Hypothalamus (tissue), 51 donors: ENCODE measurements at places on chromosomes 7 and 10.

DNA sequence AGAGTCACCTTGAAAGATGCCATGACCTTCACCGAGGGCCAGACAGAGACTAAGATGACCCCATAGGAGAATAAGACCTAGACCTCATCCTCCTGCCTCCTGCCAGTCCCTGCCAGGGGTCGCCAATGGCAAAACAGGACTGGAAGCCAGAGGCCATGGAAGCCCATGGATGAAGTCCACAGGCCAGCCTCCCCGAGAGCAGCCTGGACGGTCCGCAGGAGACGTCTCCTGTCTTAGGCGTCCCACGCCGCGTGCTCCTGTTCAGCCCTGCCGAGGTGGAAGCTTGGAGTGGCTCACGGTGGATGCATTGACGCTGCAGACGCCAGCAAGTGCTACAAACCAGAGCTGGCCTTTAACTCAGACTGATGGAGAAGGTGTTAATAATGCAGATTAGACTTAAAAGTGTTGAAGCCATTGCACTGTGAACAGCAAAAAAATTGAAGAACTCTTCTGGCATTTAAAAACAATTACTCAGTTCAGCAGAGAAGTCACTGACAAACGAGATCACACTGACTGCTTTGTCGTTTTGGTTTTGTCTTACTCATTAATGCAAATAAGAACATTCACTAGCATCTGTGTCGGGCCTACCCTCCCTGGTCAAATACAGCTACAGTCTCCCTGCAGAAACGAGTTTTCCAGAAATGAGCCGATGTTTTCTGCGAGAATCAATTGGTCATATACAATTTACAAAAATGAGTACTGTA lies 38.1 kb upstream of the FAM20C start:
- DNase-seq = peak; percentile 8

DNA sequence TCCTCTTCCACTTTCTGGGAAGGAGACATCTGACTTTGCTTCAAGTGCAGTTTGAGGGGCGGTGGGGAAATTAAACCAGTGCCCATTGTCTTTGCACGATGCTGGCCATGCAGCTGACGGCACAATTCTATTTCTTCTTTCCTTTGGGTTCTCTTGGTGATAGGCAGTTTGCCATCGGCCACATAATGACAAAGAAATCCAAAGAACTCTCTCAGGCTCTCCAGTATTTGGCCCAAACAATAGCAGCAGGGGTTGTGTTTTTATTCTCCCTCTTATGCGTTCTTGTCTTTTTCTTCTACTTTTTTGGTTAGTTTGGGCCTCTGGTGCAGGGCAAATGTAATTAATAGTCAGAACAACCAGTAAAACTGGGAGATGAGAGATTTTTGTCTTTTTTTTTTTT lies 147.0 kb downstream of the EMX2 start:
- DNase-seq = no peak

DNA sequence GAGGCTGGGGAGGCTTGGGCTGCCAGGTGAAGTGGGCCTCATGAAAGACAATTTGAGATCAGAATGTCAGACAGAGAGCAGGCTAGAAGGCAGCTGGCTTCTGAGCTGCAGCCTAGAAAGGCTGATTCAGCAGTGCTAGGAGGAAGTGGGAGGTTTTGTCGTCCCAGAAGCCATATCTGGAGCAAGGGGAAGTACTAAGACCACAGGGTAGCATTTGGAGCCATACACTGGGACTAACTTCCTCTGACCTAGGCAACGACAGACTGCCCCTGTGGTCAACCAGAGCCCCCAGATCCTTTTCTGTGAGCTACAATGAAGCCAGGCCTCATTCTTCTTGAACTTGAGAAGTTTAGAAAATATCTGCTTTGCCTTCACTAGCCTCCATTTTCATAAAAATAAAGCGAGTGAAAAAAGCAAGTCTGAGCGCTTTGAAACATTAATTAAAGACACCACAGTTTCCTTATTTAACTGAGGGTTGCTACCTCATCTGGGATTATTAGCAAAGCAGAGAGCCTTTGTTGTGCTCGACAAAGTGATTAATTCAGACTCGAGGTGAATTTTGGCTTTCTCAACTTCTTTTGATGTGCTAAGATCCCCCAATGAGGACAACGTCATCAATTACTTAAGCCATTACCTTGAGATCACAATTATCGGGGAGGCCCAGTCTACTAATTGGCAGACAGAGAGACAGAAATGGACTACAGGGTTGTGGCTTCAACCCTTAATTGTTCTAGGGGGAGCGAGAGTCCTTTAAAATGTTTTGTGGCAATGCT lies 26.6 kb downstream of the TBXAS1 start:
- peak; percentile 16 for DNase-seq

- DNase-seq = no peak
Measured at GRCh38 chr7:103989785-103990767, 618 bp upstream of the RELN start.

DNA sequence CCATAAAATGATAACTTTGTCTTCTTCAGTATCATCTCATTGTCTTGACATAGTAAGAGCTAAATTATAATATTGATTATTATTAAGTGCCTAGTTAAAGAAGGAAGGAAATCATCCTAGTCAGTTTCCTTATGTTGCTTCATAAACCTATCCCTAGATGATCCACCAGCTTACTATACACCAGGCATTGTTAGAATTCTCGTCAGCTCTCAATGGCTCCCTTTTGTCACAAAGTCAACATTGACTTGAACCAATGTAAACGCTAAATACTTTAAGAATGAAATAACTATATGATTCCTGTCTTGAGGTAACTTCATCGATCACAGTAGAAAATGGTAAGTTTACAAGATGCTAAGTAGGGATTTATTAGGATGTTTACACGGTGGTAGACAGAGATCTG lies 1162.9 kb downstream of the CNTNAP2 start:
- no peak for DNase-seq

GRCh38 chr7:127671341-127671740 lies 19.3 kb downstream of the SND1 start:
- no peak for DNase-seq

DNA sequence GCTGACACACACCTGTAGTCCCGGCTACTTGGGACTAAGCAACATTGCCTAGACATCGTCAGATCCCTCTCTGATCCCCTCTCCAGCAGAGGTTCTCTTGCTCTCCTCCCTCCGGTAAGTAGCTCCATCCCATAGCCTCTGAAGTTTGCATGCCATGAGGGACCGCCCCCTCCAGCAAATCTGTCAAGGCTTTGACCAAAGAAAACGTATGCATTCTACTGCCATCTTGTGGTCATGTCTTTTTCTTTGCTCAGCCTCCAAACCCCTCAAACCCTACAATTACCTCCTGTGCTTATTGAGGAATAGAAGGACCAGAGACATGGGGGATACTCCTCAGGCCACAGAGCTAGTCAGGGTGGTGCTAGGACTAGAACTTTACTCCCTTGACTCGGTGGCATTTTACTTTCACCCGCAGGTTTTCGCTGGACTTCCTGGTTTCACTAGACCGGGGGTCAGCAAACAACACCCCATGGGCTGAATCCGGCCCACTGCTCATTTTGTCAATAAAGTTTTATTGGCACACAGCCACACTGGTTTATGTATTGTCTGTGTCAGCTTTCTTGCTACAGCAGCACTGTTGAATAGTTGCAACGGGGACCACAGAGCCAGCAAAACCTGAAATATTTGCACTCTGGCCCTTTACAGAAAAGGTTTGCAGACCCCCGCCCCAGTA lies 202.6 kb upstream of the FOXK1 start:
- no peak for DNase-seq

- peak; percentile 17 for DNase-seq
Measured at GRCh38 chr10:78252286-78252685, 218.6 kb downstream of the RPS24 start.

DNA sequence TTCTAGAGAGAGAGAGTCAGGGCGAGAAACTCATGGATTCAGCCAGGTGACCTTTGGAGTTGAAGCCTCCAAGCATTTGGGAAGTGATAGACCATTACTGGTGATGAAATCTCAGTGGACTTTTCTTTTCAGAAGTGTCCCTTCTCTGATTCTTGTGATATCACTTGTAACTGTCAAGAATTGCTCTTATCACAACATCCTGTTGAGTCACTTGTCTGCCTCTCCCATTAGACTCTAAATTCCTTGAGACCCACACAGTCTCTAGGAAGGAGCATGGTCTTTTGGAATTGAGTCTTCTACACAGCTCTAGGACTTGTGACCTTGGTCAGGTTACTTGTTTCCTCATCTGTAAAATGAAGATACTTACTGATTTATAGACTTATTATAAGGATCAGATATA lies 81.0 kb downstream of the CFAP58 start:
- no peak for DNase-seq

GRCh38 chr10:75000748-75001321 lies 110.6 kb upstream of the SAMD8 start:
- DNase-seq = no peak

GRCh38 chr10:30018496-30018895 lies 40.9 kb downstream of the JCAD start:
- no peak for DNase-seq

DNA sequence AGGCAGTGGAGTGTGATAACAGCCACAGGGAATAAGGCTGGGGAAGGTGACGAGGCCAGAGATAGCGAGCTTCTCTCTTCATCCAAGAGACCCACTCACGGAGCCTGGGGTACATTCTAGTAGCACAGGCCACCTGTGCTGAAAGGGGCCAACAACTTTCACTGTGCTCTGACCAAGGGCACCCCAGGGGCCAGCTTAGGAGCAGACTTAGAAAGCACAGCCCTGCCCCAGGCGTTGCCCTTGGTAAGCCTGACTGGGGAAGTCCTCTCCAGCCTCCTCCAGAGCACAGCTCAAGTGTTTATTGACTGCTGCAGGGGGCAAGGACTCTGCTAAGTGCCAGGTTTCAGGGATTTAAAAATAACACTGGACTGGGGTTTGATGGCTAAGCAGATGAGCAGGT lies 44.7 kb downstream of the EBF3 start:
- no peak for DNase-seq

DNA sequence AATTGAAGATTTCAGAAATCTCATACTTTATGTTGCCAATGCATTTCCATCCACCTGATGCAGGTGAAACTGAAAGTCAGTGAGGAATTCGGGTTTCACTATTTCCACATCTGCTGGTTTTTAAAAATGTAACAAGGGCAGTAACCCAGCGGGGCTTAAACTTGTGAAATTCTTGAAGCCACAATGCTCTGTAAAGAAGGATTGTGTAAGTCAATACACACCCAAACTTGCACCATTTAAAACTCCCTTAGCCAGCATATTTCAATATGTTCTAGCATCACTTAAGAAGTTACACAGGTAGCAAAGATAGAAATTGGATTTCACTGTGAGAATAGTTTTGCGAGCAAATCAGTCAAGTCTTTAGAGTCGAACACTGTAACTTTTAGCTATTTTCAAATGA lies 386.1 kb downstream of the PLXDC2 start:
- DNase-seq = no peak

- DNase-seq = no peak
Measured at GRCh38 chr10:130160775-130161174, 24.6 kb downstream of the GLRX3 start.

- DNase-seq = no peak
Measured at GRCh38 chr10:34254596-34254995, 560.5 kb downstream of the PARD3 start.

DNA sequence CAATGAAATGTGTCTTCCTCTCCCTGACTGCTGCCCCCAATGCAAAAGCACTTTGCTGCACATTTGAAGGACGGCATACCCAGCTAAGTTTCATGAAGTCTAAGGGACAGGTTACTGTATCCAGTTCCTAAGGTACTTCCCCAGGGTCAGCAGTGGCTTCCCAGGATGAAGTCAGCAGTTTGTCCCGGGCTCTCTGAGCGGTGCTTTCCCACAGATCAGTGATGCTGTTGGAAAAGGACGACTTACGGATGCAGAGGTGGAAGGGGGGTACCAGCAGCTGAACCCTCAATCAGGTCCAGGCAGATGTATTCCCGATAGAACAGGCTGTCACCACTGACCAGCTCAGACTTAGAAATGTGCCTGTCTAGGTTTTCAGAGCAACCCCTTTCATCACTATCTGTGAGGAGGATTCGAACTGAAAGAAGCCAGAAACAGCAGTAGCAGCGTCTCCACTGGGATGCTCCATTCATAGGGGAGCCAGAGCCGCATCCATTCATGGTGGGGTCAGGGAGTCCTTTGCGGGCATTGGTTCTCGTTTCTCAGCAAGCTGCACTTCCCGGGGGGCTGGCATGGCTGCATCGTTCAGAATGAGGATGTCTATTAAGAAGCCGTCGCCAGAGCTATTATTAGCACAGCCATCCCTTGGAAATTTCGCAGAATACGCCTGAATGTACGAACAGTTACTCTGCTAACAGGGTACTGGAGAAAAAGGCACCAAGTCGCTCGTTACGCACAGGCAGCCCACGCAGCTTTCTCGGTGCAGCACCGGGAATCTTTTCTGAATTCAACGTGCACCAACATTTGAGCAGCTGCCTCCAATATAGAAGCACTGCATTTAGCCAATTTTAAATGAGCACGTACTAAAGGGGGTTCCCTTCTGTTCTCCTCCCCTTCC lies 303.7 kb downstream of the PRPF18 start:
- no peak for DNase-seq

GRCh38 chr10:43380610-43381222 lies 9.3 kb downstream of the FXYD4 start:
- DNase-seq = no peak

DNA sequence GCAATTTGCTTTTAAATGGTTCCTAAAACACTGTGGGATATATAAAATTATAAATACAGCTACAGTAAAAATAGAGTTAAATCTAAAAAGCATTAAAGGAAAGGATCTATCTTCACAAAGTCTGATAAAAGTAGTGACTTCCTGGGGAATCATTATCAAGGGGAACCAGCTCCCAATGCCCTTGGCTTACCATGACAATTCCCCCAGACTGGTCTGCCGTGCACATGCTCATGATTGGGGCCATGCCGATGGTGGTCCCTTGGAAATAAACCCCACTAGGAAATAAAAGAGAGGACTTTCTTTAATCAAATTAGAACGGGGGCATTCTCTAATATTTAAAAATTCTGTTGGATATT lies 201.8 kb downstream of the FANK1 start:
- DNase-seq = no peak

- DNase-seq = no peak
Measured at GRCh38 chr10:126459032-126459831, 71.0 kb upstream of the ADAM12 start.

DNA sequence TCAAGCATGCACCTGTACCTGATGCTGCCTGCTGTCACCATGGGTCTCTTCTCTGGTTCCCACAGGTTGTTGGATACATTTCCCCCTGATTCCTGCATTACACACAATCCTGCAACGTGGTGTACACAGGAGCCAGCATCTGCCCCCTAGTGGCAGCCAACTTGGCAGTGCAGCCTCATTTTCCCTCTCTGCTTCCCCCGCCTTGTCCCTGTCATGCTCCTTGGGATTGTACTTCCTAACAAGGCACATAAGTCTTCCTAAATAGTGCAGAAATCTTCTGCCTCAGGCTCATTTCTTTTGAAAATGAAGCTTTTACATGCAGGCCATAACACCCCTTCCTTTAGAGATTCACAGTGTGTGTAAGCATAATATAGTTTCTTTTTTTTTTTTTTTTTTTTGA lies 387.5 kb downstream of the CCSER2 start:
- DNase-seq = no peak
